Naive thymus-derived CD4-positive, alpha-beta T cell (primary cell): ENCODE measurements at places on chromosomes 6 and 20. TPM values are rescaled to one million over a fixed set of nuclear protein-coding genes. Genes with fewer than 3 reads are reported as not detected.

- H3K4me3 ChIP-seq = no peak overlapping the region
- no peaks in the 10 kb centered on the region for H3K36me3 ChIP-seq
- no peaks in the 10 kb centered on the region for H3K27me3 ChIP-seq
- no peaks in the 10 kb centered on the region for H3K4me1 ChIP-seq
Measured at GRCh38 chr20:51597389-51598231, 55.1 kb upstream of the NFATC2 start.

DNA sequence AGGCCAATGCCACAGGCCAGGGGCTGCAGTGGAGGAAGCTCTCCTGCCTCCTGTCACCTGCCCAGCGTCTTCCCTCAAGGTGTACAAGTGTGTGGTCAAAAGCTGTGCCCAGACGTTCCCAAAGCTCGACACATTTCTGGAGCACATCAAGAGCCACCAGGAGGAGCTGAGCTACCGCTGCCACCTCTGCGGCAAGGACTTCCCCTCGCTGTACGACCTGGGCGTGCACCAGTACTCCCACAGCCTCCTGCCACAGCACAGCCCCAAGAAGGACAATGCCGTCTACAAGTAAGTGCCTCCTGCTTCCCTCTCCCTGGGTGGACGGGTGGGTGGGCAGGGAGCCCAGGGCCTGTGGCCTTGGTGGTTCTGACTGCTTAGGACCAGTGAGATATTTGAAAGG lies 38.2 kb downstream of the ZNF341 start:
- no peak overlapping the region for H3K27ac ChIP-seq
- H3K36me3 ChIP-seq = no peaks in the 10 kb centered on the region
- H3K27me3 ChIP-seq = no peaks in the 10 kb centered on the region
- no peak for DNase-seq

DNA sequence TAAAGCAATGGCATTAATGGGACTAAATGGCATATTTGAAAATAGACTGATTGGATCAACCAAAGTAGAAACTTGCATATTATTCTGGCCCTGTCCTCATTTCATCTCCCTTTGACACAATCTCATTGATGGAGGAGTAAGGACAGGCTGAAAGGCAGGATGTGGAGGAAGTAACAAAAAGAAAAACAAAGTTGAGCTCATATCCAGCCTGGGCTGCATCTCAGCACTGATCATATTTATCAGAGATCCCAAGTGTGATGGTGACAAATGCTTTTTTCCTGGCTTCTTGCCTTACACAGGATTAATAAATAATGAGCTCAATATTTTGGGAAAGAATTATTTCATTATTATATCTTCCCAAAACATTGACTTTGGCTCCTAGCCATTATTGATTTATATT lies 622.7 kb downstream of the CD109 start:
- no peaks in the 10 kb centered on the region for H3K36me3 ChIP-seq
- no peak for DNase-seq
- no peaks in the 10 kb centered on the region for H3K27me3 ChIP-seq
- H3K27ac ChIP-seq = no peak overlapping the region

- peaks cover 6% of the 10 kb centered on the region for H3K4me1 ChIP-seq
- no peak overlapping the region for H3K27ac ChIP-seq
- no peak for DNase-seq
- H3K4me3 ChIP-seq = no peak overlapping the region
Measured at GRCh38 chr20:37911261-37911660, 8.3 kb downstream of the VSTM2L start.

DNA sequence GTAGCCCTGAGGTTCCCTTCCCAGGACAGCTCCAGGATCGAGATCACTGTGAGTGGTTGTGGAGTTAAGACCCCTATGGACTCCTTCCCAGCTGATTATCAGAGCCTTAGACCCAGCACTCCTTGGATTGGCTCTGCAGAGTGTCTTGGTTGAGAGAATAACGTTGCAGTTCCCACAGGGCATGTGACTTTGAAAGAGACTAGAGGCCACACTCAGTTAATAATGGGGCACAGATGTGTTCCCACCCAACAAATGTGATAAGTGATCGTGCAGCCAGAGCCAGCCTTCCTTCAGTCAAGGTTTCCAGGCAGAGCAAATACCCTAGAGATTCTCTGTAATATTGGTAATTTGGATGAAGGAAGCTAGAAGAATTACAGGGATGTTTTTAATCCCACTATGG lies 5.2 kb upstream of the BTN2A2 start:
- H3K4me3 ChIP-seq = no peak overlapping the region
- DNase-seq = no peak
- H3K36me3 ChIP-seq = peaks cover 39% of the 10 kb centered on the region
- H3K27ac ChIP-seq = no peak overlapping the region

DNA sequence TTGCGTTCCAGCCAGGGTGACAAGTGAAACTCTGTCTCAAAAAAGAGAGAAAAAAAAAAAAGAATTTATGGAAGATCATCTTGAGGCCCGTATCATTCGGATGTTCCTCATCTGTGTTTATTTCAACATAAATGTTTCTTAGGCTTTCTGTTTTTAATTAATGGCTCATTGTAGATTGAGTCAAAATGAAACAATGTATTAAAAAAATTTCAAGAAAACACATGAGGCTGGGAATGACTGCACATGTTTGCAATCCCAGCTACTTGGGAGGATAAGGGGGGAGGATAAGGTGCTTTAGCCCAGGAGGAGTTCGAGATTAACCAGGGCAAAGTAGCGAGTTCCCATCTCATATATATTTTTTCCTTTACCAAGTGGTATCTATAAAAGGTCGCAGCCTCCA lies 47.3 kb downstream of the ITCH start:
- H3K4me1 ChIP-seq = peaks cover 7% of the 10 kb centered on the region
- H3K36me3 ChIP-seq = peaks cover 11% of the 10 kb centered on the region
- H3K27ac ChIP-seq = no peak overlapping the region
- DNase-seq = no peak

DNA sequence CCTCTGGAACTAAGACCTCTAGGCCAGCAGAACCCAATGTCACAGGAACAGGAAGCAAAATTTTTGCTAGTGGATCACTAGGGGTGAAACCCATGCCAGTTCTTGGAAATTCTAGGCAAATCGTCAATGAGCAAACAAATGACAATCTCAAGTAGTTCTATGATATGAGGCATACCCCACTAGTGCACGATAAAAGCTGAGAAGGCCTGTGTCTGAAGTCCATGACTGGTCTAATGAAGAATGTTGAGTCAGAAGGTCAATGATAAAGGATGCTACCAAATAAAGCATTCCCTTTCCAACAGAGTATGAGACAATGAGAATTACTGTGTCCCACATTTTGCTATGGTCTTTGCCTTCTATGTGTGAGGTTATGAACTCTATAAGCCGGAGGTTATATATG lies 149.4 kb upstream of the NOX3 start:
- H3K36me3 ChIP-seq = no peaks in the 10 kb centered on the region
- no peak overlapping the region for H3K27ac ChIP-seq
- no peaks in the 10 kb centered on the region for H3K4me1 ChIP-seq
- no peak overlapping the region for H3K4me3 ChIP-seq
- no peaks in the 10 kb centered on the region for H3K27me3 ChIP-seq

DNA sequence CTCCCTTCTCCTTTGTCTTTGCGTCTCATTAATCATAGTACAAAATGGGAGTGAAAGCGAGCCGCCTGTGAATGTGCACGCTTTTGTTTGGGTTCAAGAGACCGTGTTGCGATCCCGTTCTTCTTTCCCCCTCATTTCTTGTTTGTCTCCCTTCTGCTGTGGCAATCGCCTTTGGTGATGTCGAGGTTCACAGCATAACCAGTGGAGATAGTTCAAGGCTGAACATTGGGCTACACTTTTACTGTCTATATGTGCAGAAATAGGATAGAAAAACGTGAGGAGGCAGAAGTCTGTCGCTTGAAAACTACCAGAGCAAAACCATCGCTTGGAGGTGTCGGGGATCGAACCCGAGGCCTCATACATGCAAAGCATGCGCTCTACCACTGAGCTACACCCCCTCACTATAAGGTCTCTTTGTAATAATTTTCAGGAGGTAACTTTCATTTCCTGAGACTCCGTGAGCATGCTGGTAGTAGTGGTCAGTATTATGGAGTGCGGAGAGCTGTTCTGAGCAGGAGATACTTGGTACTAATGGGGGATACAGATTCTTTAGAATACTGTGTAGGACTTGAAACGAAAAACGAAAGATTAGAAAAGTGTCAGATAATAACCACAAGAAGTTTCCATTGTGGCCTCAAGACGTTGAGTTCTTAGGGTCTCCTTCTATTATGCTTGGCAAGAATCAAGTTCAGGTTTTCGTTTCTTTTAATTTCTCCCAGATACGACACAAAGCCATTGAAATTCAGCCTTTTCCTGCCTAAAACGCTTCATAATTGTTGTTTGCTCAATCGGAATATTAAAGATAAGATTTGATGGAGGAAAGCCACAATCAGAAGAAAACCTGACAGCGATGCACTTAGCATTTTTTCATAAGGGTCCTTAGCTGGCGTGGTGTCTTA lies 106.6 kb downstream of the TRIM27 start:
- H3K4me1 ChIP-seq = no peaks in the 10 kb centered on the region
- H3K4me3 ChIP-seq = no peak overlapping the region
- no peak for DNase-seq
- no peaks in the 10 kb centered on the region for H3K36me3 ChIP-seq

- no peak overlapping the region for H3K4me3 ChIP-seq
- H3K27ac ChIP-seq = no peak overlapping the region
- no peak for DNase-seq
- no peaks in the 10 kb centered on the region for H3K36me3 ChIP-seq
Measured at GRCh38 chr20:13447385-13448180, 191.1 kb downstream of the TASP1 start.

GRCh38 chr20:40606237-40606636 lies 82.8 kb downstream of the MAFB start:
- H3K36me3 ChIP-seq = no peaks in the 10 kb centered on the region
- no peak for DNase-seq
- H3K4me3 ChIP-seq = no peak overlapping the region
- H3K27ac ChIP-seq = no peak overlapping the region
- no peaks in the 10 kb centered on the region for H3K27me3 ChIP-seq

GRCh38 chr20:8372824-8373380 lies 240.8 kb downstream of the PLCB1 start:
- H3K27me3 ChIP-seq = no peaks in the 10 kb centered on the region
- no peak overlapping the region for H3K4me3 ChIP-seq
- H3K36me3 ChIP-seq = no peaks in the 10 kb centered on the region
- no peak for DNase-seq
- no peaks in the 10 kb centered on the region for H3K4me1 ChIP-seq

GRCh38 chr6:130070326-130070725 lies 51.9 kb downstream of the L3MBTL3 start:
- no peaks in the 10 kb centered on the region for H3K27me3 ChIP-seq
- no peaks in the 10 kb centered on the region for H3K4me1 ChIP-seq
- H3K27ac ChIP-seq = no peak overlapping the region
- DNase-seq = no peak
- H3K36me3 ChIP-seq = peaks cover 25% of the 10 kb centered on the region

- no peak overlapping the region for H3K27ac ChIP-seq
- H3K36me3 ChIP-seq = no peaks in the 10 kb centered on the region
- H3K4me1 ChIP-seq = no peaks in the 10 kb centered on the region
- no peaks in the 10 kb centered on the region for H3K27me3 ChIP-seq
- H3K4me3 ChIP-seq = no peak overlapping the region
Measured at GRCh38 chr20:18647777-18648176, 59.9 kb downstream of the DTD1 start.

GRCh38 chr6:74066168-74066871 lies 370.3 kb downstream of the CD109 start:
- no peaks in the 10 kb centered on the region for H3K36me3 ChIP-seq
- H3K27me3 ChIP-seq = no peaks in the 10 kb centered on the region
- no peak for DNase-seq
- H3K4me1 ChIP-seq = no peaks in the 10 kb centered on the region
- H3K27ac ChIP-seq = no peak overlapping the region

GRCh38 chr6:142075516-142076101 lies 57.1 kb upstream of the GJE1 start:
- H3K4me1 ChIP-seq = peaks cover 4% of the 10 kb centered on the region
- H3K27ac ChIP-seq = no peak overlapping the region
- H3K27me3 ChIP-seq = no peaks in the 10 kb centered on the region
- no peak for DNase-seq
- H3K4me3 ChIP-seq = no peak overlapping the region
- H3K36me3 ChIP-seq = no peaks in the 10 kb centered on the region

DNA sequence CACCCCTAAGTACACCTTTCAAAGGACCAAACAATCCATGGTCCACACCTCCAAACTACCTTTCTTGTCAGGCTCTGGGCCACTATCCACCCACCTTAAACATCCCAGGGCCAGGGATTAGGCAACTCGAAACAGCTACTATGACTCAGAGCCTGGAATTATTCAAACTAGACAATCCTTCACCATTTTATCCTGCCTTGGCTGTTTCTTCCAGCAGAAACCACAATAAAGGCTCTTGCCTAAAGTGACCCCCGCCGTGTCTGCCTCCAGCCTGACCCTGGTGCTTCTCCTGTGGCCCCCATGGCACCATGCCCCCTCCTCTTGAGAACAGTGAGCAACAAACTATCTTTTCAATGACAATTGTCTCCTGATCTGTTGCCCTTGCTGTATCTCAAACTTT lies 195.5 kb downstream of the EPM2A start:
- no peaks in the 10 kb centered on the region for H3K4me1 ChIP-seq
- no peaks in the 10 kb centered on the region for H3K27me3 ChIP-seq
- DNase-seq = no peak
- H3K36me3 ChIP-seq = no peaks in the 10 kb centered on the region
- no peak overlapping the region for H3K4me3 ChIP-seq
- no peak overlapping the region for H3K27ac ChIP-seq

DNA sequence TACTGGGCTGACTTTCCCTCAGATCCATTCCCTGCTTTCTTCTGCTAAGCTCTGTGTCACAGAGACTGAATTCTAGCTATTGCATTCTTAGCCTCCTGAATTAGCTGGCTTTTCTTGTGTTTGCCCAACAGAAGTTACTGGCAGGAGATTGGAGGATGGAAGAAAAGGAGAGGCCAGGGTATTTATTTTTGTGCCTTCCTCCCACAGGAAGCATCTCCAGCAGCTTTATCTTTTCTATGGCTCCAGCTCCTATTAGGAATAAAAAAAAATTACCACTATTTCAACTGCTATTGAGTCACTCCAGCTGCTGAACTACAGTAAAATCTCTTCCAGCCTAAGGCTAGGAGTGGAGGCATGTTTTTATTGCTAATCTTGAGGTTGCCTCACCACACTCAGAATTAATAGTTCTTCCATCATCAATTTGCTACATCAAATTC lies 492.4 kb downstream of the RFPL4B start:
- H3K27me3 ChIP-seq = no peaks in the 10 kb centered on the region
- no peaks in the 10 kb centered on the region for H3K4me1 ChIP-seq
- H3K36me3 ChIP-seq = no peaks in the 10 kb centered on the region
- H3K27ac ChIP-seq = no peak overlapping the region

GRCh38 chr6:73854998-73855718 lies 159.2 kb downstream of the CD109 start:
- H3K36me3 ChIP-seq = no peaks in the 10 kb centered on the region
- no peaks in the 10 kb centered on the region for H3K4me1 ChIP-seq
- H3K4me3 ChIP-seq = no peak overlapping the region

GRCh38 chr6:4491501-4492260 lies 284.5 kb upstream of the CDYL start:
- no peak overlapping the region for H3K4me3 ChIP-seq
- no peaks in the 10 kb centered on the region for H3K36me3 ChIP-seq
- H3K27me3 ChIP-seq = no peaks in the 10 kb centered on the region
- no peak for DNase-seq

The PI3 gene
- not detected for total RNA-seq

The TRIM31 gene
- total RNA-seq = not detected in 2 replicates

The NKAIN4 gene
- total RNA-seq = not detected

The EPPIN gene
- not detected for total RNA-seq

The NFKBIL1 gene
- 8.7 TPM for total RNA-seq

The SH3BGRL2 gene
- 1.8 TPM for total RNA-seq

The PEX7 gene
- 4.1 TPM for total RNA-seq

The DSP gene
- not detected for total RNA-seq

The NKX2-4 gene
- total RNA-seq = not detected

The FUT9 gene
- not detected in 2 replicates for total RNA-seq

The BPIFB2 gene
- total RNA-seq = not detected

The BANF2 gene
- total RNA-seq = not detected in 2 replicates

The SMPDL3A gene
- total RNA-seq = 0.32 TPM
